DND-41 (cell line): ENCODE measurements at places on chromosomes 6 and 20.

- H3K27me3 ChIP-seq = peaks cover 4% of the 10 kb centered on the region
- H3K36me3 ChIP-seq = no peaks in the 10 kb centered on the region
- H3K27ac ChIP-seq = no peak overlapping the region
- DNase-seq = no peak
- H3K4me3 ChIP-seq = no peak overlapping the region
- H3K4me1 ChIP-seq = no peaks in the 10 kb centered on the region
Observed at GRCh38 chr6:150624191-150624590, 24.5 kb downstream of the PLEKHG1 start.

DNA sequence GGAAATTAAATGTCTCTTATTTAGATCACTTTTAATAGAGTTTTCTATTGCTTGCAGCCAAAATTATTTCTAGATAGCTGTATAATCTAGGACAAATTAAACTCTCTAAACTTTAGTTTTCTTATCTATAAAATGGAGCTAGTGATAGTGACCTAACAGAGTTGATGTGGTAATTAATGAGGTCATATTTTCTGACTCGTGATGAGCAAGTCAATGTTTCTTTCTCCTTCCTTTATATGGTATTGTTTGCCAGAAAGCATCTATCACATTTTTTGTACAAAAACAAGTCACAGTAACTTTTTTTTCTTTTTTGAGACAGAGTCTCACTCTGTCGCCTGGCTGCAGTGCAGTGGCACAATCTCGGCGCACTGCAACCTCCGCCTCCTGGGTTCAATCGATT lies 267.7 kb downstream of the FARS2 start:
- H3K4me1 ChIP-seq = no peaks in the 10 kb centered on the region
- H3K4me3 ChIP-seq = no peak overlapping the region
- no peak overlapping the region for H3K27ac ChIP-seq
- H3K27me3 ChIP-seq = no peaks in the 10 kb centered on the region
- no peaks in the 10 kb centered on the region for H3K36me3 ChIP-seq

GRCh38 chr6:109118337-109118736 lies 23.0 kb downstream of the CEP57L1 start:
- no peaks in the 10 kb centered on the region for H3K36me3 ChIP-seq
- DNase-seq = no peak
- no peak overlapping the region for H3K4me3 ChIP-seq
- no peaks in the 10 kb centered on the region for H3K27me3 ChIP-seq

GRCh38 chr6:165722022-165722421 lies 59.0 kb upstream of the PDE10A start:
- no peaks in the 10 kb centered on the region for H3K36me3 ChIP-seq
- H3K4me3 ChIP-seq = no peak overlapping the region
- no peak overlapping the region for H3K27ac ChIP-seq
- H3K4me1 ChIP-seq = peaks cover 3% of the 10 kb centered on the region; the same call in 1 of the 2 replicates
- no peaks in the 10 kb centered on the region for H3K27me3 ChIP-seq

GRCh38 chr6:132131758-132132157 lies 180.6 kb upstream of the CCN2 start:
- DNase-seq = no peak
- no peak overlapping the region for H3K27ac ChIP-seq
- no peaks in the 10 kb centered on the region for H3K27me3 ChIP-seq
- no peak overlapping the region for H3K4me3 ChIP-seq

GRCh38 chr6:46137387-46137786 lies 7.6 kb downstream of the ENPP4 start:
- H3K4me1 ChIP-seq = no peaks in the 10 kb centered on the region
- no peak for DNase-seq
- no peak overlapping the region for H3K4me3 ChIP-seq
- H3K36me3 ChIP-seq = no peaks in the 10 kb centered on the region
- no peaks in the 10 kb centered on the region for H3K27me3 ChIP-seq

GRCh38 chr6:99393698-99394531 lies at the start of gene COQ3:
Gene COQ3 (minus strand): TSS chr6:99394195. CDS start chr6:99394179, 16 bp downstream.
- no peaks in the 10 kb centered on the region for H3K27me3 ChIP-seq
- peak; percentile 77 for DNase-seq
- H3K4me1 ChIP-seq = peaks cover 21% of the 10 kb centered on the region
- peaks cover 18% of the 10 kb centered on the region; the same call in 1 of the 2 replicates for H3K36me3 ChIP-seq
- peak within 1 kb of the TSS; percentile 59 for H3K4me3 ChIP-seq
